ENCODE measurements at places on chromosomes 6 and 20. TPM values are rescaled to one million over a fixed set of nuclear protein-coding genes. Genes with fewer than 3 reads are reported as not detected.
A peak's percentile ranks its signal among the peaks of the same experiment; 100 is the strongest.

The SPATS1 gene
- total RNA-seq = not detected

DNA sequence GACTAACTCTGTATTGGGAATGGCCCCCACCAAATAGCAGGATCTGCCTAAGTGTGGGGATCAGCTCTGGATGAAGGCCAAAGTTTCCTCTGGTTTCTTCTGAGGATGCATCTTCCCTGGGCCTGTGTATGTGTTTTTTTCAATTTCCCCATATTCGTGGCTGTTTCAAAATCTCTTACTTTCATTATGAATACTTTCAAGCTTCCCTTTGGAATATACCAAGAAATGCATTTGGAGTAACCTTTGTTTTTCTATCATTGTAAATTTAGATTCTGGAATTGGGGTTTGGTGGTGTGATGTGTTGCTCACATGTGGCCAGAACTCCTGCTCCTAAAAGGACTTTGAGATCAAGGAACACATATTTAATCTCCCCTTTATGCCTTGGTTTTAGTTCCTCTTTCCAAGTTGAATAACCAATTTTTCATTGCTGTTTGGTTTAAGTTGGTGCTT is 8.4 kb downstream of the ENTPD6 start:
- DNase-seq = no peak

DNA sequence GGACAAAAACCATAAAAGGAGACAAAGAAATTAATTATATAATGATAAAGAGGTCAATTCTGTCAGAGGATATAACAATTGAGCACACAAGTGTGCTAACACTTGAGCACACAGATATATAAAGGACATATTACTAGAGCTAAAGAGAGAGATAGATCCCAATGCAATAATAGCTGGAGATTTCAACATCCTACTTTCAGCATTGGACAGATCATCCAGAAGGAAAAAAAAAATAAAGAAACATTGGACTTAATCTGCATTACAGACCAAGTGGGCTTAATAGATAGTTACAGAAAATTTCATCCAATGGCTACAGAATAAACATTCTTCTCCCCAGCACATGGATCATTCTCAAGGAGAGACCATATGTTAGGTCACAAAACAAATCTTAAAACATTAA is 9.9 kb downstream of the VNN1 start:
- no peak for DNase-seq

GRCh38 chr6:27407153-27407814 is 18.7 kb downstream of the ZNF391 start:
- no peak for DNase-seq

GRCh38 chr6:45951321-45952167 is 64.1 kb downstream of the CLIC5 start:
- no peak for DNase-seq

DNA sequence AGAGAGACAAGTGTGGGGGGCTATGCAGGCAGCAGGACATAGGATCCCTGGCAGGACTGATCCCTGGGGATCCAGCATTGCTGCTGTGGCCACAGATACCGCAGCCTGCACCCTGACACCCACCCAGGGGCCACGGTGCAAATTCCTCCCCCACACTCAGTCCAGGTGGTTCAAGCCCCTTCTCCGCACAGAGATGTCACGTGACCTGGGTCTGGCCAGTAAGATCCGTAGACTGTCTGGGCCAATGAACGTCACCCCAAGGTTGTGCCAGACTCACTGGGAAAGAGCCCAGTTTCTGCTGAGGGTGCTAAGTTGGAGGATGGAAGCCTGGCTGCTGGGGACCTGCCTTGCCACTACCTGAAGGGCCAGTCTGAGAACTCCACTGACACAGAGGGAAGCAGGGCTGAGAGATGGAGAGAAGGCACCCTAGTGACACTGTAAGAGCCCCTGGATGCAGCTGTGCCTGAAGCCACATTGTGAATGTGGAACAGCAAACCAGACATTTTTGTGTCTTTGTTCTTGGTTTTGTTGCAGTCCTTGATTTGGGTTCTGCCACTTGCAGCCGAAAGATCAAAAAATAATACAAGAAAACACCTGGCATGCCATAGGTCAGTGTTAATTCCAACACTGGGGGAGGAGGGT is 228.6 kb downstream of the PREX1 start:
- DNase-seq = peak; percentile 42

All from upper lobe of right lung (tissue), 1 donor.